Hindlimb muscle (tissue), 1 donor: ENCODE measurements at places on chromosomes 3 and 15. TPM values are rescaled to one million over a fixed set of nuclear protein-coding genes. Genes with fewer than 3 reads are reported as not detected.

The STAB1 gene
- 59.9 TPM for polyA plus RNA-seq

The CD80 gene
- not detected for polyA plus RNA-seq

The HTR3D gene
- not detected for polyA plus RNA-seq

The OR4F15 gene
- polyA plus RNA-seq = not detected

The AADAC gene
- polyA plus RNA-seq = 0.45 TPM

The AGBL1 gene
- 11.7 TPM for polyA plus RNA-seq

The ADAMTSL3 gene
- 28.7 TPM for polyA plus RNA-seq

- DNase-seq = no peak
These were observed 149.8 kb downstream of the TMCO5A start for GRCh38 chr15:38084289-38084688.

DNA sequence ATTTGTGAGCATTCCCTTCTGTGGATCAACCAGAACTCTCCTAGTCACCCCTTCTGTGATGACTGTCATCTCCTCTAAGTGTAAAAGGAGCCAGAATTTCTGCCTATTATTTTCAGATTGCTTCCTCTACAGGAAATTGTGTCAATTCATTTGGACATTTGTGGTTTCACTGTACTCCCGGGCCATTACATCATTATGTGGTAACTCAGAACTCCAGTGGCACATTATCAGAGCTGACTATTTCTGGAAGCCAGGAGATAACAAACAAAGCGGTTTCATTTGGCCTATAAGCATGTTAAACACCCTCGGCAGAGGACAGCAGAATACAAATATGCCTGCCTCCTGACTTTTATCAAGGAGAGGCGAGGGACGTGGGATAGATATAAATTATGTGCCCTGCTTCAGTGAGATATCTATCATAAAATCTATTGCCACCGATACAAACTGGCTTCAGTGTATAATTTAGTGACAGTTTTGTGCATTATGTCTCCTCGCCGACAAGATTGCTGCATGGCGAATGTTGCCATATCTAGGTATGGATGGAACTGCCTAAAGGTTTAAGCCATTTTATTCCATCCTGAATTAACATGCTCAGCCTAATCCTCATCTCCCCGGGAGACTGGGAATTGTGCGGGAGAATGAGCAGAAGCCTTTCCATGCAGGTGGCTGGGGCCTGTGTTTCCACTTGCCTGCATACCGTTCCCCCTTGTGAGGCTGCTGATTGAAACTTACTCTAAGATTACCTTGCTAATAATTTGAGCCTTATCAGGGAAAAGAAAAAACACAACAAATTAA is 193.4 kb upstream of the SEMA6D start:
- DNase-seq = no peak

DNA sequence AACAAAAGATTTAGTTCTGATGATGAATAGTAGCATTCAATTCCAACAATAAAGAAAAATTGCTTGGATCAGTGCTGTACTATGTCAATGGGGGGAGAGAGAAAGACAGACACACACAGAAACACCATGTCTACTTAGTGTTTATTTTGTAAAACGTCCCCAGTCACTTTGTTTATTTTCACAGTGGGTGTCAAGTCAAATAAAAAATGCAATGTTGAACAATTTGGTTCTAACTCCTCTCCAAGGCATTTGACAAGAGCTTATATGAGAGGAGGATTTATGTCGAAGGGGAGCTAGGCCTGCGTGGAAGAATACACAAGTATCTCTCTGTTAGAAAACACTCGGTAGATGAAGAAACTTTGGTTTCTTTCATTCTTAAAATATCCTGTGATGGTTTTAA is 201.7 kb upstream of the SLC2A2 start:
- DNase-seq = no peak

DNA sequence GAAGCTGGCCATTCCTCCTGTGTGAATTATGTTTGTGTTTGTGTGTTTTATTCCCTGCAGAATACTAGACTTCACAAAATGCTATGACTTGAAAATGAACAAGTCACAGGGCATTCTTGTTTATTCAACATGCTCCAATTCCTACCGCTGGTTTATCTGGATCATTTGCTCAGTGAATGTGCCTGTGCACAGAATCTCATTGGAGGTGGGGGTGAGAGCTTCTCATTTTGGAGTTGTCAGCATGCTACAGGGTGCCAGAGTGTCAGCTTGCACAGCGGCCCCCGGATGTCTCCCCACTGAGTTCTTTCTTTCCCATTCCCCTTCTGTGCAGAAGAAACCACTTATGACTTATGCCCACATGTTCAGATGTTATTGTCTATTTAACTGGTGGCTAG is 428.7 kb downstream of the ROBO2 start:
- DNase-seq = no peak

DNA sequence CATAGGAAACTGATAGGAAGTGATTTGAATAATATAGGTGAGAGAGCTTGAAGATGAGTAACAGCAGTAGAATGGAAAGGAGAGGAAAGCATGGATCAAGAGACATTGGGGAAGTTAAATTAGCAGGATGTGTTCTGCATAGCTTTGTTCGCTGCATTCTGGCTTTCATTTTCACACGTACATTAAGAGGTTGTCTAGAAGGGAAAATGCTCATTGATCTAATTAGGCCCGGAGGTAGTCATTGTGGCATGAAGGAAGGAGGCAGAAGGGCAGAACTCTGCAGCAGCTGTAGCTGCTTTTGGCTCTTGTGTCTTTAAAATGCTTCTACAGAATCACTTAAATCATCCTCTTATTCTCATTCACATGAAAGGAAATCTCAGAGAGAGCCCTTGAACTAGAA is 40.3 kb downstream of the KCNAB1 start:
- no peak for DNase-seq

- no peak for DNase-seq
These were observed 228.6 kb upstream of the IL12A start for GRCh38 chr3:159760046-159760445.

DNA sequence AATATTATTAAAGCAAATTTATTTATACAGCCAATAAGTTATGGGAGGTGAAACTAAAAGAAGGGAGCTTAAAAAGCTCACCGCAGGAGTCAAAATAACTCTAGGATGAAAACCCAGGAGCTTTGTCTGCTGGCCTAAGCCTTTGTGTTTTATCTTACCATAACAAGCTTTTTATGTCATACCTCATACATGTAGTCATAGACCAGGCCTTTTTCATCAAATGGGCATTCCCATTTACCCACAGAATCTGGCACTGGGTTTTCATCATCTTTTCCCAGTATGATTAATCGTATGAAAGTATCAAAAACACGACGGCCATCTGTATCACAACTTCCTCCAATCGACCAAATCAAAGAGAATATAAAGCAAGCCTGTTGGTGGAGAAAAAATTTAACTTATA is 122.8 kb downstream of the DNAH12 start:
- DNase-seq = no peak

- no peak for DNase-seq
These were observed 199.4 kb downstream of the KCNH8 start for GRCh38 chr3:19347671-19348070.

DNA sequence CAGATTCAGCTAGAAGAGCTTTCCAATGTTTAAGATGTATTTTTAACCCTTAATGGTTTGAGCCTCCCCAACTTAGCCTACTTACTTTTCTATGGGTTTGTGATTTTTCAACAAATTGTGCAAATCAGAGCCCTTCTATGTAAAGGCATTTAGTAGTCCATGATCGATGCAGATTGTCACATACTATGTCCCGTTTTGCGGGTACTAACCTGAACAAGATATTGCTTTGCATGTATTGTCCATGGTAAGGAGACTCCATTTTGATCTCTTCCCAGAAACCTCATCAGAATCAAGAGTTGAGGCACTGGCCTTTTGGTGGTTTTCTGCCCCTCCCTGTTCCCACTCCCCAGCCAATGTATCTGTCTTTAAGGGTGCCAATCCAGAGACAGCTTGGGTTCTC is 60.8 kb downstream of the ETV5 start:
- DNase-seq = no peak

GRCh38 chr3:34675383-34676120 is 877.1 kb downstream of the PDCD6IP start:
- DNase-seq = no peak

DNA sequence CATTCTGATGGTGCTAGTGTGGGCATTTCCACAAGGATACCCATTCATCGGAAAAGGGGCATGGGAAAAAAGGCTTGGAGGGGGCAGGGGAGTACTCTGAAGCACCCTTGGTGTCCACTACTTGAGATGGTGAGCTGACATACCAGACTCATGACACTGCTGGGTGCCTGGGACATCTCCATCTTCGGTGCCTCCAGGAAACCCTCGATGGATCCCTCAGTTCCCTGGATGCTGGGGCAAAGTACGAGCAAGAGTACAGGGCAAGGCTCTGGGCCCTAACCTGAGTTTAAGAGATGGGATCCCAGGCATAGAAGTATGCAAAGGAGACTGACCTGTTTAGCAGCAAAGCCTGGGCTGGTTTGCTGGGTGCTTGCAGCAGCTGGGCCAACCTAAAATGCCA is 5.2 kb upstream of the IP6K1 start:
- no peak for DNase-seq

GRCh38 chr3:67943546-67943945 is 289.1 kb upstream of the SUCLG2 start:
- no peak for DNase-seq

DNA sequence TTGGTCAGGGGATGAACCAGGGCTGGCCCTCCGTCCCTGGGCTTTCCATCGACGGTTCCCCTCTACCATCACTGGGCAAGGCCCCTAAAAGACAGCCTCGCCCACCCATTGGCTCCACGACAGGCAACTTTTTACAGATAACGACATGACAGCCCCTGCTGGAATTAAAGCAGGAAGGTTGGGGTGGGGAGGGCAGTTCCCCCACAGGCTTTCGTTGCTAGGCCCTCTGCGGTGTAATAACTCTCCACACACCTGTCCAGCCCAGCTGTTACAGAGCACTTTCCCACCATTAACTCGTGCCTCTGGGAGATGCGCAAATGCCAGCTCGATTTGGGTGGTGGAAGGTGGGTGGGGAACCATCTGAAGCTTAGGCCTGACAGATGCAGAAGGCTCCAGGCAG is 264.2 kb upstream of the TLE3 start:
- no peak for DNase-seq

DNA sequence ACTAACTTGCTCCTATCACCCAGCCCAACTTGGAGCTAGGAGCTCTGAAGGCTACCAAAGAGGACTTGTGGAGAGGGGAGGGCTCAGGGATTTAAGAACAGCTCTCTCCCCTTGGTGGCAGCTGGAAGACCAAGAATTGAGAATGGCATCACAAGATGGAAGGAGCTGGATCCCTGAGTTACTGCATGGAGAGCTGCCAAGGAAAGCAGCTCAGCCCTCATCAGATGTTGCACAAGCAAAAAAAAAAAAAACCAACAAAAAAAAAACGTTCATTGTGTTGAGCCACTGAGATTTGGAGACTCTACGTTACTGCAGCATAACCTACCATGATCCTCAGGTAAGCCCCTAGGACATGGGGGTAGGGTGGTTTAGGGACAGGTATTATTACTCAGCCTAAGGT is 41.0 kb downstream of the ITGB5 start:
- DNase-seq = no peak

DNA sequence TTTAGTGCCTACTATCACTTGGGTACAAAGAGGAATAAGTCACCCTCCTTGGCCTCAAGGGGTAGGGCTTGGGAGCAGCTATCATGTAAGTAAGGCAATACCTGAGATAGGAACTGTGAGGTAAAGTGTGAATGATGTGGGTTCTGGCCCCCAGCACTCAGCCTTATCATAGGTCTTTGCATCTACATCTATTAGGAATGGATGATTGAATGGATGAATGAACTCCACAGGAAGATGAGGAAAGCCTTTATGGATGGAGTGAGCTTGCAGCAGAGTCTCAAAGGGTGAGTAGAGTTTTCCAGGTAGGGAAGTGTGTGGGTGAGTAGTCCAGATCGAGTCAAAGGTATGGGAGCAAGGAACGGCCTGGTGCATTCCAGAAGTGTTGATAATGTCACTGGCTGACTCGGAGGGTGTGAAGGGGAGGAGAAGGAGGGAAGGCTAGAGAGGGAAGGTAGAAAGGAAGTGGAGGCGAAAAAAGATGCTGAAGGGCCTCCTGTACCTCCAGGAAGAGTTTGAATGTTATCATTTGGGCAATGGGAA is 13.1 kb upstream of the ABHD2 start:
- no peak for DNase-seq

GRCh38 chr15:34651997-34652725 is 68.7 kb upstream of the GOLGA8B start:
- DNase-seq = no peak

DNA sequence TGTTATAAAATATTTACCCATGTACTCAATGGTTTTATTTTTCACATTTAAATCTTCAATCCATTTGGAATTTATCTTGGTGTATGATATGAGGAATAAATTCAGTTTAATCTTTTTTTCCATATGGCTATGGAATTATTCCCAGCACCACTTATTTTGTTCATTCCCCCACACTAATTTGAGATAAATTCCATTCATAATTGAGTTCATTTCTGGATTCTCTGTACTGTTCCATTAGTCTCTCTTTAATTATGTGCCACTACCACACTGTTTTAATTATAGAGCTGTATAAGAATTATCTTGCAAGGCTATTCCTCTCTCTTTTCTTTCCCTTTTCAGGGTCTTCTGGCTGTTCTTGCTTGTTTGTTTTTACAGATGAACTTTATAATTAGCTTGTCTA is 34.6 kb downstream of the PDE8A start:
- no peak for DNase-seq

DNA sequence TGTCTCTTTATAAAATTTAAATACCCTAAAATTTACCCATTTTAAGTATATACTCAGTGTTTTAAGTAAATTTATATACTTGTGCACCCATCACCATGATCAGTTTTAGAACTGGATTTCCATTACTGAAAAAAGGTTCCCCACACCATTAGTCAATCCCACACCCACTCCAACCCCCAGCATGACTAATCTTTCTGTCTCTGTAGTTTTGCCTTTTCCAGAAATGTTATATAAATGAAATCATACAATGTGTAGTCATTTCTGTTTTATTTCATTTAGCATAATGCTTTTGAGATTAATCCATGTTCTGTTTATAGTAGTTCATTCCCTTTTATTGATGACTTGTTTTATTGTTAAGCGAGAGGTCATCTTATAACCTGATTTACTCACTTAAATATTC is 66.1 kb upstream of the LIMD1 start:
- no peak for DNase-seq

DNA sequence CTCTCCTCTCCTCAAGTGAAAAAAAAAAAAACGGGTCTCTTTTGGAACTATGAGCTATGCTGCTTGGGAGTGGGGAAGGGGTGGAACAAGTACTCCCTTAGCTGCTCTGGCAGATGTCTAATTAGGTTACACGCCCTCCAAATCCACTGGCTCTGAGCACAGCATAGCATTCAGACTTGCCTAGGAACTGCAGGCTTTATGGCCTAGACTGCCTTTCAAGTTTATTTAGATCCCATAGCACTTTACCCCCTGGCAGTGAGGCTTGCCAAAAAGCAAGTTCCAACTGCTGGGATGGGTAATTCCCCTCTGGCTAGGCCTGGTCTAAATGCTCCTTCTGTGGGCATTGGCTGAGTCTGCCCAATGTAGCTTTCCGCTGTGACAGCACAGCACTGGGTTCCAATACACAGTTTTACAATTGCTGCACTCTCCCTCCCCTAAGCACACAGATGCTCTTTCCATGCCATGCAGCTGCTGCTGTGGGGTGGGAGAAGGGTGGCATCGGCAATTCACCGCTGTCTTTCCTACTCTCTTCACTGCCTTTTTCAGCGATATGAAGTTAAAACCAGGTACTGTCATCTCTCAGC is 152.8 kb downstream of the KCNAB1 start:
- peak; percentile 11 for DNase-seq

- DNase-seq = no peak
These were observed 14.2 kb downstream of the GPR15 start for GRCh38 chr3:98545940-98546339.
